ENCODE measurements at places on chromosomes 5 and 9.

GRCh38 chr5:141889282-141889871, 11.2 kb upstream of the PCDH1 start:
- DNase-seq = no peak

GRCh38 chr9:83977196-83977595, 2.8 kb downstream of the HNRNPK start:
- DNase-seq = no peak

GRCh38 chr5:113233606-113234005, 201.2 kb downstream of the TSSK1B start:
- DNase-seq = no peak

DNA sequence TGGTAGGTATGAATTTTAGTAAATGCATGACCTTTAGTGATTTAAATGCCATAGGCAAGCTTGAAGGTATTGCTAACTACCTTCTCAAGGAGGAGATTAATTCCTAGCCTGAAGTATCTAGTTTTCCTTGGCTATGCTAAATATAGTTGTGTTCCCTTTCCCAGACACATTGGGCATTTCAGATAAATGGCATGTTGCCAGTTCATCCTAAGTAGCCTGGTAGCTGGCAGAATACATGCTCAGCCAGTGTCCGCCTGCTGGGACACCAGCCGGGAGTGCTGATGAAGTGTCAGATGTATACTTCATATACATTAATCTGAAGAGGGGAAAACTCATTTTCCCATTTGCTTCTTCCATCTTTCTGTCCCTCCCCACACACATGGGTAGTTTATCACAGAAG, 196.9 kb downstream of the MAST4 start:
- DNase-seq = no peak

GRCh38 chr9:134492721-134493460, 148.7 kb upstream of the COL5A1 start:
- DNase-seq = no peak

GRCh38 chr5:74641735-74642542, 1.4 kb upstream of the ENC1 start:
- DNase-seq = no peak

DNA sequence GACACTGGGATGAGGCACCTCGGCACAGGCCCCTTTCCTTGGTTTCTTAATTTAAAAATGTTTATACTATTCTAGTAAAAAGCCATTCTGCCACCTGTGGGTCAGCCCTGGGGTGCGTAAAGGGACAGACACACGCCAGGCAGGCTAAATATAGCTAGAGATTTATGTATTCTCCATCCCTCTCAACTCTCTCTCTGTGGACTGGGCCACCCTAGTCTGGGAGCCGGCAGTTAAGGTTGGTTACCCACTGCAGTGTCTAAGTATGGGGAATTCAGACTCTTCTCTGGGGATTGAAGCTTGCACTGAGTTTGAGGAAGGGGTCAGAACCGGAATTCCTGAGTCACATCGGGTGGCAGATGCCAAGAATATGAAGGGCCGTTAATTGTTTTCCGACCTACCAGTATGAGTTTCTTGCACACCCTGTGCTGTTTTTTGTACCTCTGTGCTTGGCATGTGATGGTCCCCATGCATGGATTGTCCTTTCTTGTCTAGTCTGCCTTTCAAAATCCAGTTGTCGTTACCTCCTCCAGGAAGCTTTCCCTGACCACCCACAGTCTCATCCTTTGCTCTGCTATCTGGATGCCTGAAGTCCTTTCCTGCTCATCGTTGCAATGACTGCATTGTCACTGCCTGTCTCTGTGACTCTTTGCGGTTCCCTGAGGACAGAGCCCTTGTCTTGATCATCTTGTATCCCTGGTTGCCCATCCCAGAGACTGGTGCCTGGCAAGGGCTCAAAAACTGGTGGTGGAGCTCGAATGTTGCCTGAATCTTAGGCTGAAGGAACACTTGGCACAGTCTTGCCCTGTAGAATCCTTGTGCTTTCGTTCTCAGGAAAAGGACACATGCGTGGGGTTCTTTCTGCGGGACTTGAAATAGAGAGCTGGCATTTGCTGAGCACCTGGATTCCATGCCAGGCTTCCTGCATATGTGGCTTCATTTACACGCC, 2.1 kb downstream of the NEURL1B start:
- no peak for DNase-seq

GRCh38 chr5:138648841-138649240, 73.6 kb upstream of the HSPA9 start:
- DNase-seq = no peak

- DNase-seq = no peak
Measured at GRCh38 chr5:8057769-8058168, 188.8 kb downstream of the MTRR start.

GRCh38 chr9:69453746-69454145, 128.7 kb downstream of the ENTREP1 start:
- DNase-seq = no peak

GRCh38 chr9:94649100-94649819, 9.9 kb upstream of the FBP1 start:
- no peak for DNase-seq

- DNase-seq = no peak
Measured at GRCh38 chr5:174409070-174409469, 315.3 kb upstream of the MSX2 start.

DNA sequence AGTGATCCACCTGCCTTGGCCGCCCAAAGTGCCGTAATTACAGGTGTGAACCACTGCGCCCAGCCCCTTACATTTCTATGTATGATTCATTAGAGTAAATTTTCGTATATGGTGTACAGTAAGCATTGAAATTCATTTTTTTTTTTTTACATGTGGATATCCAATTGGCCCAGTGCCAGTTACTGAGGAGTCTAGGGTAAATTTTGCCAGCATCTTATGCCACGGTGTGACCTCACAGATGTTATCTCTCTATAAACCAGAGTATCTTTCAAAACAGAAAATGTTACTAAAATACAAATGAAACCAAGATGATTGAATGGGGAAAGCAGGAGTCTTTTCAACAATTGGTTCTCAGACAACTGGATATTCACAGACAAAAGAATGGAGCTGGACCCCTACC, 64.7 kb downstream of the IPPK start:
- DNase-seq = no peak

DNA sequence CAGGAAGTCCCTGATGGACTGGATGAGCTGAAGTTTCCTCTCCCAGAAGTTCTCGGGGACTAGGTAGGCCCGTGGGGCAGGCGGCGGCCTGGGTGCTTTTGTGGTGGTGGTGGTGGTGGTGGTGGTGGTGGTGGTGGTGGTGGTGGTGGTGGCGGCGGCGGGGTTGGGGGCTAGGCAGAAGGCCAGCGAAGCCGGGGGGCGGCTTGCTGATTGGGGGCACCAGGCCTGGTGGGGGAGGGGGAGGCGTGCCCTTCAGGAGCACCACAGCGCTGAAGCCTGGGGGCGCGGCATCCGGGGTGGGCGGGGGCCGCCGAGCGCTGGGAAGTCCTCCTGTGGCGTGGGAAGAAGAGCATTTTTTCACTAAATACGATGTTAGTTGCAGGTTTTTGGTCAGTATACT, 26.9 kb downstream of the SPATA31C1 start:
- DNase-seq = no peak

GRCh38 chr5:73994963-73995362, 369.0 kb downstream of the ARHGEF28 start:
- DNase-seq = no peak

GRCh38 chr5:119292701-119293515, 62.9 kb upstream of the TNFAIP8 start:
- DNase-seq = no peak

DNA sequence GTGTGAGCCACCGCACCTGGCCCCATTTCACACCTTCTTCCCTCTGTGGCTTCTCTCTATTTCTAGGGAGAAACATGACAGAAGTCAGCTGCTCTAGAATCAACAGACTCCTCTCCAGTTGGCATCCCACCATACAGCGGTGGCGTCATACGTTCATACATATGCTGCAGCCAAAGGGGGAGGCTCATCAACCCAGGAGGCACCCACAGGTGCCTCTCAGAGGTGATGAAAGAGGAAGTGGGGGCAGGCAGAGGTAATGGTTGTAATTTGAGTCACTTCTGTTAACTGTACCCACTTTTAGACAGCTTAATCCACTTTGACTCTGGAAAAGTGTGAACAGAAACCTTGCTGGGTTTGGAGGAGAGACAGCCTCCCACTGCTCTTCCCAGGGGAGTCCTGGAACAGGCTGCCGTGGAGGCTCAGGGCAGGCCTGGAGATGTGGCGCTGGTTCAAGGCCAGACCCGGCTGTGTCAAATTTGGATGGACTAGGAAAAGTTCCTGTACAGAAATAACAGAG, 47.3 kb upstream of the SUB1 start:
- peak; percentile 37 for DNase-seq

DNA sequence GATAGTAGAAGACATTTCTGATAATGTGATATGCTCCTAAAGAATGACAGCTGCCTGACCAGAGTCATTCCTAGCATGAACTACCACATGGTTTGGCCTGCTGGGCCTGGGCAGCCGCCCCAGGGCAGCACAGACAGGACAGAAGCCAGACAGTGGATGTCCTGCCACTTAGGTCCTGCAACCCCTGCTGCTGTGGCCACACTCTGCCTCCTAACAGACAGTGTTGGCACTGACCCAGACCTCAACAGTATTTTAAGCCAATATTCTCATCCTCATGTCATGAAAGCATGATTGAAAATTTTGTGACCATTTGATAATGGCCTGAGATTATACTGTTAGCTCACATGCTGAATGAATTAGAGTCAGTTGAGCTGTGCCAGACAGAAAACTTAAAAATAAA, 15.8 kb downstream of the CENPP start:
- DNase-seq = no peak

- DNase-seq = no peak
Measured at GRCh38 chr9:113687680-113688371, 188.3 kb upstream of the ZNF618 start.

DNA sequence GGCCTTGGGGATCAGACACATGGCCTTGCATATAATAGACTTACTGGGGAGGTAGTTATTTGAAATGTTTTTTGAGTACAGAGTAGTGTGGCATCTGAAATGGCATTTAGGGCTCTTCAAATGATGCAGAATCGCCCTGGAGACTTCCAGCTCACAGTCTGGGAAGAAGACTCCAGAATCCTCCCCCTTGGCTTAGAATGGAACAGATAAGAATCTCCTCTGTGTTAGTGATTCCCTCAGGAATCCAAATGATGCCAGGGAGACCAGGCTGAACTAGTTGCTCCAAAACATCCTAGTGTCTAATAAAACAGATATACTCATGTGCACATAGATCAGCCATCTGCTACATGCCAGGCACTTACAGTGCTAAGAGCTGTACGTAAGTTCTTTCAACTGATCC, 38.6 kb upstream of the SMC5 start:
- no peak for DNase-seq

DNA sequence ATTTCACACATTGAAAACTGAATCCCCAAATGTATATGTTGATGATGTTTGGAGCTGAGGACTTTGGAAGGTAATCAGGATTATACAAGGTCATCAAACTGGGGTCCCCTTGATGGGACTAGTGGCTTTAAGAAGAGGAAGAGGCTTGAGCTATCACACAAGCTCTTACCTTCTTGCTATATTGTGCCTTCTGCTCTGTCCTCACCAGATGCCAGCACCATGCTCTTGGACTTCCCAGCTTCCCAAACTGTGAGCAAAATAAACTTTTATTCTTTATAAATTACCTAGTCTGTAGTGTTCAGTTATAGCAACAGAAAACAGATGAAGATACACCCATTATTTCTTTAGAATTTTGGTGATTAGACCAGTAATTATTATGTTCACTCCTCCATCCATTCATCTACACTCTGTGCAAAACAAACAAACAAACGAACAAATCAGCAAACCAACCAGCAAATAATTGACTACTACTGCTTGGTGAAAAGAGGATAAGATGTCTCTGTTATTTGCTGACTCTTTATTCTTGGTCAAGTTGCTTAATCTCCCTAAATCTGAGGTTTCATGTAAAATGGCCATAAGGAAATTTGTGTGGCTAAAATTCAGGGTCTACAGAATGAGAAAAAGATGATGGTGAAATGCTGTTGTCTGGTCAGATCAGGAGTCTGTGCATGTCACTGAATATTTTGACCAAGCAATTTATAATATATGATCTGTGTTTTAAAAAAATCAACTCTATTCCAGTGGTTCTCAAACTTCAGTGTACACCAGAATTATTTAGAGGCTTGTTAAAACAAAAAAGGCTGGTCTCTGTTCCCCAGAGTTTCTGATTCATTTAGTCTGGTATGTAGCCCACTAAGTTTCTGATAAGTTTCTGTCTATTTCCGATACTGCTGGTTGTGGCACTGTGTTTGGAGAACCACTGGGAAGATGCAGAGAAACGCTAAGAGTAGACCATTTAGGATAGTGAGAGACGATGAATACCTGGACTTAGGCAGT, 854.1 kb downstream of the MAT2B start:
- DNase-seq = no peak

GRCh38 chr5:124590686-124591085, 155.8 kb downstream of the ZNF608 start:
- DNase-seq = no peak

- no peak for DNase-seq
Measured at GRCh38 chr5:119301906-119302305, 53.9 kb upstream of the TNFAIP8 start.

GRCh38 chr9:76868897-76869296, 37.0 kb downstream of the PRUNE2 start:
- no peak for DNase-seq

GRCh38 chr9:9091387-9091786, 1291.8 kb upstream of the DMAC1 start:
- DNase-seq = no peak

GRCh38 chr9:137777761-137778160, 99.8 kb upstream of the CACNA1B start:
- DNase-seq = no peak

GRCh38 chr9:69671879-69672595, at the start of gene APBA1:
APBA1 (minus strand) TSS chr9:69672371.
- peak; percentile 26 for DNase-seq

GRCh38 chr5:176413709-176414191, 2.6 kb downstream of the CLTB start:
- DNase-seq = no peak

- no peak for DNase-seq
Measured at GRCh38 chr9:24434183-24434582, 111.5 kb downstream of the IZUMO3 start.

GRCh38 chr5:11148810-11149539, 387.9 kb upstream of the DAP start:
- no peak for DNase-seq

DNA sequence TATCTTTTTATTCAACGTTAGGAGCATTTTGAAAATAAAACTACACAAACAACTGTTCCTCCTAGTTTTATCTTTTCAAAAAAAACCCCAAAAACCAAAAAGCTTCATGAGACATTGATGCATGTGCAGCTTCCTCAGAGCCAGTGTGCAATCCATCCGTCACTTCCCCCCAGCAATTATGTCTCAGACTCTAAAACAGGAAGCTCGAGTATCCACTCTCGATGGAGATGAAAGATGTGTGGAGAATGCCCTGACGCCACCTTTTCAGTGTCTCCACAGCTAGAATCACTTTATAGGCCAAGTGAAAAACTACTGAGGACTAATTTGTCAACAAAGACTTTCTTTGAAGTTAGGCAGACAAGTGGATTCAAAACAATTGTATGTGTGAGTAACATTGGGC, 408.9 kb upstream of the SMARCA2 start:
- no peak for DNase-seq
